ENCODE measurements at places on chromosomes 2 and 18.

GRCh38 chr2:29390136-29390535 lies 274.9 kb downstream of the CLIP4 start:
- ATAC-seq = peak; percentile 89

DNA sequence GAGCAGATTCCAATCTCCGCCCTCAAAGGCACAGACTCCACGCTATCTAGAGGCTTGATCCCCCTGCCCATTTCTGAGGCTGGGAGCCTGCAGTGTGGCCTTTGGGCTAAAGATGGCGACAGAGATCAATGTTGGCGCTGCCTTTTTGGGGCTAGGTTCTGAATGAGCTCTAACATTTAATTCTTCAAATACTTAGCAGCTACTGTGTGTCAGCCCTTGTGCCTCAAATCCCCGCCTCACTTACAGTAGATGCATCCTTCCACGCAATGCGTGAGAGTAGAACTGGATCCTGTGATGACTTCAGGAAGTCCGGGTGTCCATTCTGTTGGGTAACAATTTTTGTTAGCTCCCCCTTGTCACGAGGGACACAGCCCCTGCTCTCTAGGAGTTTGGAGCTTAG lies 12.4 kb downstream of the IL1F10 start:
- no peak for ATAC-seq

DNA sequence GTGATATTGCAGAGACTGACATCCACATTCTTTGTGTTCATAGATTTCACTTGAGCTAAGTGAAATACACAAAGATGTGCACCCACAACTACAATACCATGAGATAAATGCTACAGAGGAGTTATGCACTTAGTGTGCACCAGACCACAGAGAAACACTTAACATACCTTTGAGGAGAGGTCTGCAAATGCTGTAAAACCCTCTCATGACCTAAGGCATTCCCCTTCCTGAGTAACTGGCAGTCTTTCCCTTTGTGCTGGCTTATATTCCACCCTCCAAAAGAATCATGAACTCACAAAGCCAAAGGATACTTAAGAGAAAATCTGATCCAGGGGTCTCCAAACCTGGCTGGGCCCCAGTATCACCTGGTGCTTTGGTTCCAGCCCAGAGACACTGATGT lies 16.2 kb downstream of the NXPH2 start:
- ATAC-seq = no peak

- ATAC-seq = peak; percentile 86
These were observed 118.3 kb upstream of the NEDD4L start for GRCh38 chr18:57925706-57926105.

GRCh38 chr2:162929571-162929970 lies 91.0 kb upstream of the KCNH7 start:
- ATAC-seq = no peak

- ATAC-seq = peak; percentile 63
These were observed 60.7 kb downstream of the DGKD start for GRCh38 chr2:233414777-233415570.

DNA sequence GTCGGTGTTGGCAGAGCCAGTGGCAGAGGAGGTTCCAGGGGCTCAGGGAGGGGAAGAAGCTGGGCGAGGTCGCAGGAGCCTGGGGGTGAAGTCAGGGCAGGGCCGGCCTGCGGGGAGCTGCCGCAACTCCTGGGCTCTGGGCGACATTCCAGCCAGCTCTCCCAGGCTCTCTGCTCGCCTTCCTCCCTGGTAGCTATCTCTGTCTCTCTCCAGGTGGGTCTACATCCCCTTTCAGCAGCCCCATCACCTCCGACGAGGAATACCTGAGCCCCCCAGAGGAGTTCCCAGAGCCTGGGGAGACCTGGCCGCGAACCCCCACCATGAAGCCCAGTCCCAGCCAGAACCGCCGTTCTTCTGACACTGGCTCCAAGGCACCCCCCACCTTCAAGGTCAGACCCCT lies 27.0 kb downstream of the SPEG start:
- ATAC-seq = no peak

DNA sequence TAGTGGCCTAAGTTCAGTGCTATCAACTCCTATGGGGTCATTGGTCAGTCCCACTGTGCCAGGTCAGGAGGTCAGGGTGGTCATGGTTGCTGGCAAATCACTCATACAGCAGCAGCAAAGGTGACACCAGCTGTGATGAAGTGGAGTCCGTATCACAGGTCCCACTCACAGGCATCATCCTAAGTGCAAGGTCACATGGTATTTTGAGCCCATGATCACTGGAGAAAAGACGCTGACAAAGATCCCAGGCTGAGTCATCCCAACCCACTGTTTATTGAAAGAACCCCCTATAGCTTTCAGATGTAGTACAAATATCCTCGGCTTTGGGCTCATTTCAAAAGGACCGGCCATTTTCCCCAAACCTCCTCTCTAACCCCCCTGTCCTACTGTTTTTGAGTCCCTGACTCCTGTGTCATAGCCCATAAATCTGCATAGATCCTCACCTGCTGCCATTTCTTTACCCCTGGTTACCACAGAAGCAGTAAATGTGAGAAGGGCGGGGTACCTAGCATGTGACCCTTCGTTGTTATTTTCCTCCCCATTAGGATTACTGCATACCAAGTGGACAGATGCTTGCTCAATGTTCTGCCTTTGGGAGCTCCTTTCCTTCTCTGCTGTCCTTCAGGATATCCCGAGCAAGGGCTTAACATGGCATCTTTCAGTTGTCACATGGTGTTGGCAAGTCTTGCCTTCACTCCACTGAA lies 107.7 kb downstream of the COL6A3 start:
- no peak for ATAC-seq

- ATAC-seq = peak; percentile 77
These were observed 7.0 kb upstream of the PAX3 start for GRCh38 chr2:222305516-222306392.

DNA sequence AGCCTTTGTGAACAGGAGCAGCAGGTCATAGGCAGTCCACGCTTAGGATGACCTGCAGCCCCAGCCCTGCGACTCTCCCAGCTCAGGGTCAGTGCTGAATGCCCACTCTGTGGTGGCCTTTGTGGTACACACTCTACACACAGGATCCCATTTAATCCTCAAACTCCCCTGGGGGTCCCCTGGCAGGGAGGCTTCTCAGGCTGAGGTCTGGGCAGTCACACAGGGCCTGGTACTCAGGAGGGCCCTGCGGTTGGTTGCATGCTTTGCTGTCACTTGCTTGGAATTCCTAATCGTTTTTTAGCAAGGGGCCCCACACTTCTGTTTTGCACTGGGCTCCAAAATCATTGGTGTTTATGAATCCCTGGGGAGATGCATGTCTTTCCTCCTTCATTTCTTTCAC lies 113.0 kb downstream of the EML6 start:
- ATAC-seq = no peak

GRCh38 chr2:165969227-165969626 lies 15.7 kb upstream of the TTC21B start:
- ATAC-seq = no peak

GRCh38 chr2:159201360-159202063 lies 85.0 kb downstream of the WDSUB1 start:
- no peak for ATAC-seq

DNA sequence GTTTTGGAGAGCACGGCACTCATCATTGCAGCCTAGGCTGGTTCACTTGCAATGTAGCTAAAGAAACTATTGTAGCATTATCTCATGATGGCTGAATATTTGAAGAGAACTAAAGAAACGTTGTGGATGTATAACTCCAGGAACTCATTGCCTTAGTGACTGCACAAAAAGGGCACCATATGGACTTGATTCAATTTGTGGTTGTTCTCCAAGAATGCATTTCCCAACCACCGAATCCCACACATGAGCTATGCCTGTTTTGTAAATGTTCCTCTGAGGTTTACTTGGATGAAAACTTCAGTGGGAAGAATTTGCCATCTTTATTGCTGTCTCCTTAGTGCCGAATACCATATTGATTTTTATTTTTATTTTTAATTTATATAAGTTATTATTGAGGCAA lies 43.5 kb downstream of the DOK6 start:
- no peak for ATAC-seq

DNA sequence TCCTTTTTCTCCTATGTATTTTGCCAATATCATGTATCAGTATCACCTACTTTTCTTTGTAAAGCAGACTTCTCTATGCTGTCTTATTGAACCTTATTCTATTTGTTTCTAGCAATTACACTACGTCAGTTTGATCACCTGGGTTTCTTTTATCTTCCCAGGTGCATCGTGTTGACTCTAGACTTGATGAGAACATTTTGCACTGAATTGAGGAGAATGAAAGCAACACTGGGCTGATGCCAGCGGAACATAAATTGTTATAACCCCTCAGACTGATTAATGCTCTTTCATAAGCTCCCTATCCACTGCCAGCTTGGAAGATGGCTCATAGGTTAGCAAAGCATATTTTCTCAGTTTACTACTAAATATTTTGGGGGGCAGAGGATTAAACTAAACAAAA lies 140.6 kb downstream of the EPHA4 start:
- no peak for ATAC-seq

GRCh38 chr2:69211048-69211447 lies 176.0 kb downstream of the GFPT1 start:
- ATAC-seq = no peak

DNA sequence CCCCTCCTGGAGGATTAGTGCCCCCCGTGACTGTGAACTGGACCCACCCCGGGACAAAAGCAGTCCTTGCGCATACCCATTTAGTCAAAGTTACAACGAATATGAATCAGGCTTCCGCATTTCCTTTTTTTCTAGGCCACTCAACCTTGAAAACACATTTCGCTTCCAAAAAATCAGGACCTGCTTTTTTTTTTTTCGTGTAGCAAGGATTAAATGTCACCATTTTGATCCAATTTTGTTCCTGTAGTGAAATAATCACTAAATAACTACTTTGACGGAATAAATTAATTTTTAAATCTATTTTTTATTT lies 464 bp upstream of the FTCDNL1 start:
- no peak for ATAC-seq

DNA sequence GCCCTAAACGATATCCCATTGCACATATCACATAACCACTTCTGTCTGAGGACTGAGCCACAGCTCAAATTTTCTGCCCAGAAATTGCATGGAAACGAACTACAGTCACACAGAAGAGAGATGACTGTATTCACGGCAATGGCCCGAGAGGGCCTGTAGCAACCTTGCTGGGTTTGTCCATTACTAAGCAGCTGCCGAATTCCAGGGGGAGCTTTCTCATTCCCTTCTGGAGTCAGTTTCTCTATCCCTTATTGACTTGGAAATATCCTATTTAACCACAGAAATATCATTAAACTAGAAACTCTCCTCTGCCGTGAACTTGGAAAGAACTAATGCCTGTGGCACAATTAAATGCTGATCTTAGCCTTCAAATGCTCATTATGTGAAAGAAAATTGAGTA lies 183.9 kb downstream of the DNER start:
- ATAC-seq = no peak

- no peak for ATAC-seq
These were observed 19.7 kb downstream of the CCDC102B start for GRCh38 chr18:68817584-68817983.

DNA sequence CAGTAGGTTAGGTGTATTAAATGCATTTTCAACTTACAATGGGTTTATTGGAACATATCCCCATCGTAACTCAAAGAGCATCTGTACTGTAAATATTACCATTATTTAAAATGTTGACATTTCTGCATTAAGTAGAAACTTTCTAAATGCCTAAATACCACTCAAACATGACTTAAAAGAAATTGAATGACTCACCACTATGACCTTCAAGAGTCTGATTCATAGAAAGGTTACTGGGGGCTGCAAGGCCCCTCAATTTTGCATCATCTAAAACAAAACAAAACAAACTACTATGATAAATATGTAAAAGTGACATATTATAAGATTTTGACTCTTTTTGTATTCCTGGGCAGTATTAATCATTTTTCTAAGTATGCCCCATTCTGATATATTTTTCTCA lies 7.6 kb downstream of the WDR35 start:
- no peak for ATAC-seq

GRCh38 chr2:149161481-149162225 lies 123.2 kb downstream of the LYPD6B start:
- peak; percentile 34 for ATAC-seq

GRCh38 chr2:9949239-9949991 lies 2.1 kb upstream of the GRHL1 start:
- ATAC-seq = no peak

- no peak for ATAC-seq
These were observed 141.7 kb upstream of the GPC1 start for GRCh38 chr2:240293557-240294461.

- no peak for ATAC-seq
These were observed 174.2 kb downstream of the TMEM247 start for GRCh38 chr2:46653539-46653938.

DNA sequence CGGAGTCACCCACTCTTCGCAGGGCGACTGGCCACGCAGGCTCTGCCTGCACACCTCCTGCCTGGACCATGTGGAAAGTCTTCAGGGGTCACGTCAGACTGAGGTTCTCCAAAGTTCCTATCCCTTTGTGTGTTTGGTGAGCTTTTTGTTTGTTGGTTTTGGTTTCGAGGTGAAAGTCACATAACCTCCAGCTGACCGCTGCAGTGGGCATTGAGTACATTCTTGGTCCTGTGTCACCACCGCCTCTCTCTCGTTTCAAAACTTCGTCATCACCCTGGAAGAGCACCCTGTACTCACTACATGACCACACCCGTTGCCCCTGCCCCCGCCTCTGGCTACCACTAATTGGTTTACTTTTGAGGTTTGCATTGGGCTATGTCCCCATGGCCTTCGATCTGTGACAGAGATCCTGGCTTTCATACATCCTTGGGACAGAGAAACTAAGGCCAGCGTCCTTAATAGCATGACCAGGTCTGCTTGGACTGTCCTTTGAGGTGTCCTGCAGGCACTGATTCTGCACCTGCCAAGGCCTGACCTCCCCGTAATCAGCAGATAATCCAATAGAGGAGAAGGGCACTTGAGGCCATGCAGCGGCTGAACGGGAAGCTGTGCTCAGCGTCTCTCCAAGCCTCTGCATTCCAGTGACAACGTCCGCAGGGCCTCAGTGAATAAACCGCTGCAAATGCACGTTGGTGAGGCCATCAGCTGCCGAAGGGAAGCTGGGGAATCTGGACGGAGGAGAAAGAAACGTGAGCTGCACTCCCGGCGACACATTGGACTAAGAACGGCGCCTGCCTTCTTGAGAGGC lies 46.8 kb downstream of the SH3BP4 start:
- ATAC-seq = no peak

GRCh38 chr2:158189526-158189925 lies 87.8 kb downstream of the UPP2 start:
- ATAC-seq = no peak

GRCh38 chr2:232779934-232780333 lies 3.6 kb upstream of the KCNJ13 start:
- ATAC-seq = no peak

GRCh38 chr2:70949086-70949485 lies 13.4 kb downstream of the ATP6V1B1 start:
- ATAC-seq = no peak

Measured in motor neuron (in vitro differentiated cells).